ENCODE measurements at places on chromosomes 3 and 15. TPM values are rescaled to one million over a fixed set of nuclear protein-coding genes. Genes with fewer than 3 reads are reported as not detected.
A peak's percentile ranks its signal among the peaks of the same experiment; 100 is the strongest.

Gene NPTN
- total RNA-seq: 89.0 TPM

DNA sequence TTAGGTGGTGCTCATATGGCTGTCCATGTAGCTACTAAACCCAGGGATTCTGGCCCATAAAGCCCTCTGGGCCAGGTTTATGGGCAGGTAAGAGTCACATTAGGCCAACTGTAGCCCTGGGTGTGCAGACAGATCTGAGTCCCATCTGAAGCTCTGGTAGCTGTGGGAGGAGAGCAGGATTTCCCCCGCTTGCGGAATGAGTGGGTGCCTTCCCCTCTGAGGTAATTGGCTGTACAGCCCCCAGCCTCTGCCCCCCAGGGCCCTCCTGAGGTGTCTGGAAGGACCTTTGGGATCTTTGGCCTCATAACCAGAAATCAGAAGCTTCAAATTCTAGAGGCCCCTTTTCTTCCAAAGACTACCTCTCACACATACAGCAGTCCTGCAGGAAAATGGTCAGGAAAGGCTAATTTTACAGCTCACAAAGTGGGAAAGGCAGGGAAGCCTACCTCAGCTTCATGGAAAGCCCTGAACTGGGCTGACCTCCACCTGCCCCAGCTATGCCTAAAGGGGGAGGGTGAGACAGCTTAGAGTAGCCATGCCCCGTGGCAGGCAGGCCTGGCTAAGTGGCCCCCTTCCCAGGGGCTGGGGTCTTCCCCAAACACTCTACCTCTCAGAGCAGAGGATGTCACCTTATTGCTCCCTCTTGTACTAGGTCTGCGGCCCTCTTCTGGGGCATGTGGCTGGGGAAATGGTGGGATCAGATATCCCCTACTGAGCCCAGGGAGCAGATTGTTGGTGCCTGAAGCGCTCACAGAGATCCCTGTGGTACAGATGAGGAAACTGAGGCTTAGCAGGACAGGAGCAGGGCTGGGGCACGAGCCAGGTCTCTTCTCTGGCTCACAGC is 16.8 kb downstream of the HEMK1 start:
- DNase-seq: no peak

GRCh38 chr3:12489832-12490231 is 5.6 kb downstream of the TSEN2 start:
- peak; percentile 62 for DNase-seq

- no peak for DNase-seq
Observed at GRCh38 chr3:187807086-187807862, 62.0 kb upstream of the BCL6 start.

Gene SLC24A5
- not detected for total RNA-seq

GRCh38 chr3:151709847-151710246 is 23.9 kb upstream of the AADACL2 start:
- DNase-seq: peak; percentile 27

Gene LRRC34
- 1.8 TPM for total RNA-seq

GRCh38 chr3:50333744-50334328 is 5.8 kb upstream of the TUSC2 start:
- DNase-seq: no peak

- no peak for DNase-seq
Observed at GRCh38 chr3:100063929-100064461, 50.3 kb downstream of the FILIP1L start.

GRCh38 chr15:97598353-97598798 is 362.1 kb upstream of the ARRDC4 start:
- DNase-seq: no peak

Gene CTXN2
- not detected for total RNA-seq

DNA sequence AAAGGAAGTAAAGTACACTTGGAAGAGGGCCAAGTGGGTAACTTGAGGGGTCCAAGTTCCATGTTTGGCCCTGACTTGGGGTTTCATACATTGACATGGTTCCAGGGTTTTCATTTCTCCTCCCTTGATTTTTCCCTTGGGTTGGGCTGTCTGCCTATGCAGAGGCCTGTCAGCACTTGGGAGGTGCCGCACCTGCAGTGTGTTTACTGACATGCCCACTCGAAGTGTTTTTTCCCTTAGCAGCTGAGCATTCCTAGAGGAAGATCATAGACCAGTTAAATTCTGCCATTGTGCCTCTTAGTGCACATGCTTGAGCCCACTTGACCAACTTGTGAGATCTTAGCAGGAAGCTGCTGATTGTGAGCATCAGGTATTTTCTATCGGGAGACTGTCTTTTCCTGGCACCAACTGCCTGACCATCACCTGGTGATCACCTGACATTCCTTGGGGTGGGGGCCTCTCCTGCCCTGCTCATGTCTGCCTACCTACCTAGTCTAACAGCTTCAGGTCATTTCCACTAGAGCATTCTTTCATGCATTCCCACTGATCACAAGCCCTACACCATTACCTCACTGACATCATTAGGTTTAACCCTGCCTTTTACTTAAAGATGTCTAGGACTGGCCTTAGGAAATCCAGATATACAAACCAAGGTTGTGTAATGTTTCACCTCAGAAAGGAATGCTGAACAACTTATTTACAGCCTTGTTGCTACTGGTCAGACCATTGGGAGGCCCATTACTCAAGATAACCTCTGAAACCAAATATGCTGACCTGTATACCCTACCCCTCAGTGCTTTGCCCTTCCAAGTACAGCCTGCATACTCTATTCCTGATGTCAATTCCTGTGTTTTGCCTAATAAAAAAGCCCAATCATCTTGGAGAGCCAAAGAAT is 68.3 kb downstream of the CD47 start:
- no peak for DNase-seq

DNA sequence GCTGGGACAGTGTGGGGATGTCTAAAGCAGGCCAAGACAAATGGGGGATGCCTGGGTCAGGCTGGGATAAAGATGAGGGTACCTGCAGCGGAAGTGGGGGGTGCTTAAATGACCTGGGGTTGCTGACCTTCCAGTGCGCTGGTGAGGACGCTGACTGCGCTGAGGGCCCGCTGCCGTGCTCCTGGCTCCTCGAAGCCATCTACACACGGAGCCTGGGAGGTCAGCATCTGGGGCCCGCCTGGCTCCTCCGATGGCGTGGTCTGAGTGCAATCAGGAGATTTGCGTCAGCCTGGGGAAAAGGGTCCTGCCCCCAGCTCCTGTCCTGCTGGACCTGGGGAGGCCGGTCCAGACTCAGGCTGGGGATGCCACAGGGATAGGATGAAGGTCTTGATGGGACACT is 50.7 kb downstream of the SCN5A start:
- DNase-seq: no peak

- DNase-seq: peak; percentile 39
Observed at GRCh38 chr3:81462921-81463320, 298.5 kb downstream of the GBE1 start.

Gene SYNPR
- total RNA-seq: not detected

Gene C3orf85
- not detected for total RNA-seq

DNA sequence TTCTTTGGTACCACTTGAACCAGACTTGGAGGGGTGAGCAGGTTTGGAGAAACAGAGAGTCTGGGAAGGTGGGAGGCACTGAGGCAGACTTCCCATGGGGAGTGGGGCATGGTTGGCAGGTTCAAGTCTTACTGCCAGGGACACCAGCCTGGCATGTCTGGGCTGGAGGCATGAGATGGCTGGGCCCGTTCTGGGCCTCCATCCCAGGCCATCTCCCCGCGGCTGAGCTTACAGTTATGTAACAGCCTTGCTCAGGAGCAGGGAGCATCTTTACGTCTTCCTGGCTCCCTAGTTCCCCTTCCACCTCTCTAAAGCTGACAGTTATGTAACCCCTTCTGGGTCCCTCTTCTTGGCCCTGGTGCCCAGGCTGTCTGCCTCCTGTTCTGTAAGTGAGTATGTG is 12.4 kb downstream of the VIPR1 start:
- no peak for DNase-seq

Gene SLC9A9
- total RNA-seq: 7.4 TPM

Gene CGNL1
- total RNA-seq: 4.0 TPM

DNA sequence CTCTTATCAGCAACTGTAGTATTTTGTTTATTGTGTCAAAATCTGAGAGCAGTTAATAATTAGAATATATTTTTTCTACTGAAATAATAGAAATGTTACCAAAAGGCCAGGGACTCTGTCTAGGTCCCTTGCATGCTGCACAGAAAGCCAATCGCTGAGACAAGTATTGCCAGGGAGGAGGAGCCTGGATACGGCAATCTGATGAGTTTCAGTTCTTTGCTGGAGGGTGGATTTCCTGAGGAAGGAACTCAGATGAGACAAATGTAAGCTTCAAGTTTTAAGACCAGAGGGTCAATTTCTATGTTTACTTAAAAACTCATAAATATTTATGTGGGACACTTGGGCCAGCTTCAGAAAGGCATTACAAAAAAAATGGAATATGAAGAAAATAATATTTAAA is 252.2 kb downstream of the GABRG3 start:
- DNase-seq: no peak

DNA sequence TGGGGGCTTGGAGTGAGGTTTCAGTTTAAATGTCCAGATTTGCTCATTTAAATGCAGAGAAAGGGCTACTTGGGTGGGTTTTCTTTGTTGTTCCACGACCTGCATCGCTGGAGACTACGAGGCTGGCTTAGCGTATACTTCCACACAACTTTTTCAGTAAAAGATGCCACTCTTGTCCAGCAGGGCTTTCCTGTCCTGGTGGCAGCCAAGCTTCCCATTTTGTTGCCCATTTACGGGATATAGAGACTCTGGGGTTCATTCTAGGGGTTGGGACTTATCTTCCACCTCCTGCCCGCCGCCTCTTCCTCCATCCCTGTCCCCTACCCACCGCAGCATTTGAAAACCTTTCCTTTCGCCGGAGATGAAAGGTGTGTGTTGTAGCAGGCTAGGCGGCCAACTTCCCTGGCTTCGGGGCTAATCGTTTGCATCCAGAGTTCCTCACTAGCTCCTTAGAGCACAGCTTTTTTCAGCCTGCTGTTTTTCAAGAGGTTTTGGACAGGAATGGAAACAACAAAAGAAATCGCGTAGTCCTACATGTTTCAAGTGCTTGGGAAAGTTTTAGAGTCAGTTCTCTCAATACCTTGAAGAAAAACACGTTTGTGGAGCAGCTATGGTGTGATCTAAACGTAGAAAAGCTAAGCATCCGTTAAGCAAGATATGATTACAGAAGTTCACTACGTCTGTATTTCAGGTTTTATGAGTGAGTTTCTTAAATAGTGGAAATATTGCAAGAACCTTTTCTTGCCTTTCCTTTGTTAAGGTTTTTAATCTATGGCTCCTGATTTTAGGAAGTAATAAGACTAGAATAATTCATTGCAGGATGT is 843 bp downstream of the CHRNA5 start:
- DNase-seq: peak; percentile 17

Gene PLA2G4E
- not detected for total RNA-seq

GRCh38 chr15:78422571-78423340 is 15.3 kb upstream of the IREB2 start:
- DNase-seq: peak; percentile 58

DNA sequence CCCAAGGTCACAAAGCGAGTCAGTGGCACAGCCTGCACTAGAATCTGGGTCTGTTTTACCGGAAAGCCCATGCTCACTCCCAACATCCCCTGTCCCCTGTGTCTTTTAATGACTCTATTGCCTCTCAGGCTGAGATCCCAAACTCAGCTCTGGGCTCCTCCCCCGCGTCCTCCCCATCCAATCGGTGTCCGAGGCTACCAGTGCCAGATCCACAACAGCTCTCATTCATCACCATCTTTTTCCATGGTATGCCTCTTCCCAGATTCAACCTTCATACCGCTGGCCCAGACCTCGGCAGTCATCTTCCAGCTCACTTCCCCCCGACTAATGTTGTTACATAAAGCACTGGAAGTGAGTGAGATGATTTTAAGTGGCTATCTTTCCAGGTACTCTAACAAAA is 16.1 kb upstream of the KY start:
- DNase-seq: no peak

DNA sequence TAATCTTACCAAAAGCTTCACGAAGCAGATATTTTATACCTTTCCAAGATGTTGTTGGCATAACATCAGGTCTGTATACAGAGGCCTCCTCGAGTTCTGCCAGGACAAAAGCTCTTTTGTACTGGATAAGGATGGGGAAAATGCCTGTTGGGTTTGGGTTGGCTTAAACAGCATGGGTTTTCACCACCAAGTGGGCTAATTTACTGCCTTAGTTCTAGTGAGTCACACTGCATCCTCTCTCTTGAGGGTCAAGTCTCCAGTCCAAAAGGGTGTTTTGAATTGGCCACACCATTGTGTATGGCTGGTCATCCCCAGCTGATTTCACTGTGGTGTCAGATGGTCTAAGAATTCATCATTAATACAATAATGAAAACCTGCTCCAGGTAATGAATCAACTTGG is 26.1 kb upstream of the BHLHE40 start:
- DNase-seq: no peak

GRCh38 chr3:15610082-15610759 is 8.7 kb downstream of the BTD start:
- DNase-seq: peak; percentile 83

Gene TM6SF1
- 0.48 TPM for total RNA-seq

- DNase-seq: no peak
Observed at GRCh38 chr3:16085410-16085809, 89.1 kb upstream of the GALNT15 start.

DNA sequence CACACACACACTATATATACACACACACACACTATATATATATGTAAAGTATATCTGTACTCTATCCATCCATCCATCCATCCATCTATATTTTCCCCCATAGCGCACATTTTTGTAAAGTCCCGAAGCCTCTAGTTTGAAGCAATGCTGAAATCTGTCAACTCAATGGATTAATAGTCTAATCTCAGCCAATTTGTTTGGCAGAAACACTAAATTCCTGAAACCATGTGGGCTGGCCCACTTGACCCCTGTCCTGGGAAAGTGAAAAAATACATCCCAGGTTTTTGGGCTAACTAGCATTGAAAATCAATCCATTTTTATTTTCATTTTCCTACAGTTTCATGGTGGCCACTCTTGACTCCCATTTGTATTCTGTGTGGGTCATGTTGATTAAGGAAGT is 166.7 kb downstream of the SLCO3A1 start:
- no peak for DNase-seq

- DNase-seq: no peak
Observed at GRCh38 chr15:72521682-72522081, 47.6 kb downstream of the ARIH1 start.

Gene USP13
- 29.8 TPM for total RNA-seq

Gene LRRC15
- not detected for total RNA-seq

Gene ARGFX
- total RNA-seq: not detected

Gene IL5RA
- total RNA-seq: not detected

- peak; percentile 83 for DNase-seq
Observed at GRCh38 chr3:13495921-13496723, 16.0 kb downstream of the HDAC11 start.

Gene SLC2A2
- total RNA-seq: not detected

- DNase-seq: no peak
Observed at GRCh38 chr3:116161575-116162525, 283.4 kb downstream of the LSAMP start.

Gene KNG1
- total RNA-seq: not detected

All from myocyte (in vitro differentiated cells).